ENCODE measurements at places on chromosomes 16 and 17.

GRCh38 chr16:84141143-84141670, 3.8 kb downstream of the HSDL1 start:
- no peak for DNase-seq

GRCh38 chr17:60128171-60128859, 21.5 kb upstream of the CA4 start:
- no peak for DNase-seq

- DNase-seq, result peak; percentile 95
These were observed 10.0 kb downstream of the ATP5PD start for GRCh38 chr17:75036643-75037268.

GRCh38 chr16:9138731-9139501, 47.5 kb downstream of the HAPSTR1 start:
- DNase-seq, result peak; percentile 62

- no peak for DNase-seq
These were observed 607.5 kb downstream of the TOX3 start for GRCh38 chr16:51939378-51939871.

- DNase-seq, result no peak
These were observed 1.6 kb upstream of the KRTAP2-4 start for GRCh38 chr17:41067281-41067680.

DNA sequence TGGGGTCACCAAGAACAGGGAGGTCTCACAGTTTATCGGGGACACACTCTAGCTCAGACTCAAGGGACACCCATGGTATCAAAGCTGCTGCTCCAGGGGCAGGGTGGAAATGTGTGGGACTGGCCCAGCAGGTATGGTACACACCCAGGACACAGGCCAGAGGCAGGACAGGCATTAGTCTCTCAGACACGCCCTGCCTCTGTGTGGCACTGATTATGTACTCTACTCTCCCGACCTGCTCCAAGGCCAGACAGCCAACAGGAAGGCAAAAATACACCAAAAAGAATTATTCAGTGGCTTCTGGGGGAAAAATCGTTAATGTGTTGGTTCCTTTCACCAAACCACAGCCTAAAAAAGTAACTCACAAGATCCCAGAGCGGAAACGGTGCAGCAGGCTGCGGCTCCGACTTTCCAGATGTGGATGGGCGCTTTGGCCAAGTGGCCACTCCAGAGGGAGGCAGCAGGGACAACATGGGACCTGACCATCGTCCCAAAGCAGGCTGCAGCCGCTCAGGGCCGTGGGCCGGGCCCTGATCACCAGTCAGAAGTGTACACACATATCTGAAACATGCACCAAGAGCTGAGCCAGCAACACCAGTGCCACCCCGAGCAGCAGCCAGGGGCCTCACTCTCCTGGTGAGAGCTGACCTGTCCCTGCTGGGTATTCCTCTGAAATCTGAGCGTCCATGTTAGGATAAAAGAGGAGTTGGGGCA, 1.0 kb upstream of the SIRT7 start:
- DNase-seq, result no peak

DNA sequence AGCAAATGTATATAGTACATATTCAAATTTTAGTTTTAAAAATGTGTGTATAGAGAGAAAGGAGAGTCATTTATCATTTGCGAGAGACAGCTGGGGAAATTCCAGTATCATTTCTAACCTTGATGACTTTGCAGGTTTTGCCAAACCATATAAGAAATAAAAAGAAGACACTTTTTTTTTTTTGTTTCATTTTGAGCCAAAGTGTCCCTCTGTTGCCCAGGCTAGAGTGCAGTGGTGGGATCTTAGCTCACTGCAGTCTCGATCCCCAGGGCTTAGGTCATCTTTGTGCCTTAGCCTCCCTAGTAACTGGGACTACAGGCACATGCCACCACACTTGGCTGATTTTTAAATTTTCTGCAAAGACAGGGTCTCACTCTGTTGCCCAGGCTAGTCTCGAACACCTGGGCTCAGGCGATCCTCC, 38.4 kb upstream of the VWA3A start:
- DNase-seq, result no peak

DNA sequence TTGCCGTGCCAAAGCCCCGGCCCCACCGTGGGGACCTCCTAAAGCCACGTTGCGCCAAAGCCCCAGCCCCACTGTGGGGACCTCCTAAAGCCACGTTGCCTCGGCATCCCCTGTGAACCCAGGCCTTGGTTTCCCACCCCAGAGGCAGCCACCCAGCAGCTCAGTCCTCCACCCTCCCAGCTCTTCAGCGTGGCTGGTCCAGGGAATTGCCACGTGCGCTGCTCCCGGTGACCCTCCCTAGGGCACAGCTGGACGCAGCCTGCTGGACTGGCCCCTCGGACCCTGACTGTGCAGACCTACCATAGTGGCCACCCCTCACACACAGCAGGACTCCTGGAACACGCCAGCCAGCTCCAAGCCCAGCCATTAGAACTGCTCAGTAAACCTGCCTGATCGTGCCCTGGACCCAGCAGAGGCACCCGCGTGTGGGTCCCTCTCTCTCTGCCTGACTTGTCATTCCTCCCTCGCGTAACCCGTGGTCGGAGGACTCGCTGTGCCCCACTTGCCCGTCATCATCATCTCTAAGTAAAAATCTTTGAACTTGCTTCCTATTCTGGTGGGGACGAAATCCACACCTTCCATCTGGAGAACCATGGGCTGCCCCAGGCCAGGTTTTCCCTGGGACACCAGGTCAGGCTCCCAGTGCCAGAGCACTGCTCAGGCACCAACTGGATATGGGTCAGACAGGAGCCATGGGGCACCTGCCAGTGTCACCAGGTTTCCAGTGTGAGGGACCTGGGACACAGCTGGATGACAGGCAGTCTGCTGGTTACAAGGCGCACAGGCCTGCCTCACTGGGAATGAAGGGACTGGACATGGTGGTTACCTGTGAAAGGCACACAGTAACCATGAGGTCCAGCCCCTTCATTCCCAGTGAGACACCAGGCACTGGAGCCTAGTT, 5.6 kb downstream of the CIAO3 start:
- no peak for DNase-seq

- no peak for DNase-seq
These were observed 15.1 kb upstream of the ATP6V0C start for GRCh38 chr16:2498531-2499253.

DNA sequence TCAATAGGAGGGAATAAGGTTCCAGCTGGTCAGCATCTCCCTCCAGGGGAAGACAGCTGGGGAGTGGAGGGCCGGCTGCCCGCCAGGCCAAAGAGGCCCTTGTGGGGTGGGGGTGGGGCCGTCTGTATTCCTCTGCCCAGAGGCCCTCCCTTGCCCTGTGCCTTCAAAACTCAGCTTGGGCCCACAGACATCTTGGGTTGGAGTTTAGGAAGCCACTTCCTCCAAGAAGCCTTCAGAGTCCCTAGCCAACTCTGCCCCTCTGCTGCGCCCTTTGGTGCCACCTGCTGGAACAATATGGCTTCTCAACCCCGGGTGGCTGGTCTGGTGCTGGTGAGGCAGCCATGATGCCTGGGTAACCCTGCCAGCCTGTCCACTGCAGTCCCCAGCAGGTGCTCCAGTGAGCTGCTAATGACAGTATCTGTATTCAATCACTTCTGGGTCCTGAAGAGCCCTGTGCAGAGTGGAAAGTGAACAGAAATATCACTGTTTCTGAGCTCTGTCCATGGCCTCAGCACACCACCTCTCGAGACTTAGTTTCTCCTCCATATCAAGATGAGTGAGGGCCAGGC, 16.7 kb downstream of the HSD11B2 start:
- DNase-seq, result peak; percentile 50

DNA sequence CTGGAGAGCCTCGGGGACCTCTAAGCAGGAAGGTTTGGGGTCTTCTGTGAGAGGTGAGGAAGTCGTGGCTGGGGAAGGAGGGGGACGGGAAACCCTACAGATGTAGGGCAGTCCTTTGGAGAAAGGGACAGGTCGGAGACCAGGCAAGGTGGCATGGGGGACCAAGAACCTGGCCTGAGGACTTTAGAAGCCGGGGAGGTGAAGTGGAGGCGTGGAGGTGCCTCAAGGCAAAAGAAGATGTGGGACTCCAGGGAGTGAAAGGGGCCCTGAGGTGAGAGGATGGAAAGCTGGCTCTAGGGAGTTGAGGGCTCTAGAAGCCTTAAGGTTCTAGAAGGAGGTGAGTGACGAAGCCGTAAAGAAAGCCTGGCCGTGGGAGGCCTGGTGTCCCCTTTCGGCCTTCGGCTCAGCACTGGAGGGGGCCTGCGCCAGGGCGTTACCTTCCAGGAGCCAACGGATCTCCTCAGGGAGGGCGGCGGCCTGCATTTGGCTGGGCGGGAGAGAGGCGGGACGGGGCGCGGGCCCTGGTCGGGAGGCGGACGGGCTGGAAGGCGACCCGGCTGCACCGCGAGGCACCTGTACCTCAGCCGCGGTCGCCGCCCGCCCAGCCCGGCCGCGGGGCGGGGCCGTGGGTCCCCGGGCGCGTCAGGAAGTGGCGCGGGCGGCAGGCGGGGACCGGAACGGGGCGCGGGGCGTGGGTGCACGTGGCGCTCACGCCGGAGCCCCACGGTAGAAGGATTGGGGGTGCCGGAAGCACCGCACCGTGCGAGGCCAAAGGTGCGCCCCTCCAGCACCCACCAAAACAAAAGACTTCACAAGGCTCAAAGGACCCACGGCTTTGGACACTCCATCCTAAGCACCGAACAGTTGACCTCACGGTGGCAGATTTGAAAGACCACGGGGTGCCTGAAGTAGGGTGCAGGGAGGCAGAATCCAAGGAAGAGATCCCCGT, at the start of gene SKAP1:
Gene SKAP1, minus strand, starts transcription at position 577 of the 949 bp plus-strand sequence.
- DNase-seq, result peak; percentile 61

GRCh38 chr16:89525146-89525913, 17.1 kb downstream of the SPG7 start:
- no peak for DNase-seq

DNA sequence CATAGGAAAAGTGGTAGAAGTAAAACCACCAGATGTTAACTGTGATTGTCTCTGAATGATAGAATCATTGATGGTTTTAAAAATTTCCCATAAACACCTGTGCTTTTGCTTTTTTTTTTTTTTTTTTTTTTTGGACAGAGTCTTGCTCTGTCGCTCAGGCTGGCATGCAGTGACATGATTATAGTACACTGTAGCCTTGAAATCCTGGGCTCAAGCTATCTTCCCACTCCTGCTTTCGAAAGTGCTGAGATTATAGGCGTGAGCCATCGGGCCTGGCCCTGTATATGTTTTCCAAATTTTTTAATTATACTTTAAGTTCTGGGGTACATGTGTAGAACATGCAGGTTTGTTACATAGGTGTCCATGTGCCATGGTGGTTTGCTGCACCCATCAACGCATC, 80.5 kb downstream of the NF1 start:
- DNase-seq, result no peak

- DNase-seq, result no peak
These were observed 21.7 kb downstream of the PRMT7 start for GRCh38 chr16:68332411-68333121.

DNA sequence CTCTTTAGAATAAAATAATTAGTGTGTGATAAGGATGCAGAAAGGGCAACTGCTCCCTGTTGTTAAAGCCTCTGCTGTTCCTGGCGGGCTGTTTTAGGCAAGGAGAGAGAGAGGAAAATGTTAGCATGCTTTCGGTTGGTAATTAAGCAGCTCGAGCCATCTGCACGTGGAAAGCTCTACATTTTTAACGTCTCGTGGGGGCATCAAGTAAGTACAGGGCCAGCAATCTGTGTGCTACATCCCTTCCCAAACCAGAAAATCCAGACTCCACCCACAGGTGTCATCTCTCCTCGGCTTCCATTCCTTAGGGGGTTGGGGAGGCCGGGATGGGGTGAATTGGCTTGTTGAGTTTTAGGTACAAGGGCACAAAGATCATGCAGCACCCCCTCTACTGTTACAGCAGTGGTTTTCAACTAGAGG, 62.4 kb upstream of the MARCHF10 start:
- no peak for DNase-seq

GRCh38 chr17:7307686-7308624, 527 bp downstream of the EIF5A start:
- peak; percentile 43 for DNase-seq

GRCh38 chr17:62725791-62726249, 82.3 kb downstream of the MARCHF10 start:
- DNase-seq, result no peak

DNA sequence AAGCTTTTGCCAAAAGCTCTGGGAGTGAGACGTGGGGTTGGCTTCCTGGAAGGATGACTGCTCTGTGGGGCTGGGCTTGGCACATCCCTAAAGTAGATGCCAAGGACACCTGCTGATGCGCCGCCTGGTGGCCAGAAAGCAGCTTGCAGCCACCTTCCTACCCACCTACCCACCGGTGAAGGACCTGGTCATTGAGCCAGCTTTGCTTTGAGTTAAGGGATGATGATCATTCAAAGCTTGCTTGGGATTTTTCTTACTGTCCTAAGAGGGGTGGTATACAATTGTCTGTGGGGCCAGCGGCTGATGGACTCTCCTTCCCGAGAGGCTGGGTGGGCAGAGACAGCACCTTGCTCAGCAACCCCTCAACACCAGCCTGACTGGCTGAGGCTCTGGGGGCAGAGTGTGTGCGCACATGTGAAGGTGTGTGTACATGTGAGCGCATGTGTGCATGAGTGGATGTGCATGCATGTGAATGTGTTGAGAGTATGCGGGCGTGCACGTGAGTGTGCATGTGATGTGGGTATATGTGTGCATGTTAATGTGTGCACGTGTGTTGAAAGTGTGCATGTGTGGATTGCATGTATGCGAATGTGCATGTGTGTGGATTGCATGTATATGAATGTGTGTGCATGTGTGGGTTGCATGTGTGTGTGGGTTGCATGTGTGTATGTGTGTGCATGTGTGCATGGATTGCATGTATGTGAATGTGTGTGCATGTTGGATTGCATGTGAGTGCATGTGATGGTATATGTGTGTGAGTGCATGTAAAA, 18.6 kb downstream of the C1QTNF1 start:
- DNase-seq, result peak; percentile 62

GRCh38 chr17:81039854-81040758, 5.2 kb downstream of the BAIAP2 start:
- no peak for DNase-seq

DNA sequence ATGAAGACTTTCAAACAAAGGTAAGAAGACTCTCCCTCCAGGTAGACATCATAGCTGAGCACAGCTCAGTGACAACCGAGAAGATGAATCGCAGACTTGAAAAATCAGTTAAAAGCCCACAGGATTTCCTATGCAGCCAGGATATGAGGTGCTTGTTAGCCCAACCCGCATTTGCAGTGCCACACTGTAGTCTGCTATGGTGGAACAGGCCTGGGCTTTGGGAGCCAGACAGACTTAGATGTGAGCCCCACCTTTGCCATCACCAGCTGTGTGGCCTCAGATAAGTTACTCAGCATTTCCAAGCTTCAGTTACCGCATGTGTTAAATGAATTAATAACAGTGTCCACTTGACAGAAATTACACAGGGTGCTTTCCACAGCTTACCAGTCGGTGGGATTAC, 204.4 kb upstream of the HS3ST3A1 start:
- no peak for DNase-seq
